ENCODE measurements at places on chromosomes 16 and 17.
A peak's percentile ranks its signal among the peaks of the same experiment; 100 is the strongest.

- DNase-seq: peak; percentile 62
Observed at GRCh38 chr17:82216301-82217119, 3.9 kb upstream of the CCDC57 start.

GRCh38 chr16:66478733-66479511 lies 51.8 kb downstream of the BEAN1 start:
- DNase-seq: peak; percentile 74

- DNase-seq: peak; percentile 65
Observed at GRCh38 chr17:49210158-49211029, at the start of the genes ABI3 and GNGT2. ABI3 (plus strand) TSS chr17:49210707; CDS start chr17:49210725, 18 bp downstream. GNGT2 (minus strand) TSS chr17:49210574; CDS start chr17:49207422, 3,152 bp downstream.

GRCh38 chr16:982145-983043 lies 824 bp downstream of the SOX8 start:
- no peak for DNase-seq

DNA sequence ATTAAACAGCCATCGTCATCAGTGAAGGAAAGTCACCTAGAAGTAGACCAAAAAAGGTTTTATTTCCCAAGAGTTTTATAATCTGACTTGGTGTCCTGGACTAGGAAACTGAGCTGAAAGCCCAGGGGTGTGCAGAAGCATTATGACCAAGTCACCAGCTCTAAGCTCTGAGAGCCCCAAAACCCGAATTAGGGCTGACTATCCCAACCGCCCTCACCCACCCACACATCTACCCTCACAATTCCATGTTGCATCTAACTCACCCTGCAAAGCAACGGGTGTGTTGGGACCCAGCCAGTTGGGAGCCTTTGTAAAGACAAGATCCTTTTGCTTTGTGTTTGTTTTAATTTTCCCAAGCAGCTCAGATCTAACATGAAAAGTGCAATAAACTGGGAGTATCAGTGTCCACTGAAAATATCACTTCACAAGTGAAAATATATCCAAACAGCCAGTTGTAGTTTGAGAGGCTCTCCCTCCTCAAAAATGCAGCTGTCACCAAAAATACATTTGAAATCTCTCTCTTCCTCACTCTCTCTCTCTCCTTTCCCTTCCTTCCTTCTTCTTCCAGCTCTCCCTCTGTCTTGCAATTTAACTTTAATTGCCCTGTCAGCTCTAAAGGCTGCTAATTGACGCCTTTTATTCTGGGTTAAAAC lies 16.2 kb upstream of the NOG start:
- no peak for DNase-seq

DNA sequence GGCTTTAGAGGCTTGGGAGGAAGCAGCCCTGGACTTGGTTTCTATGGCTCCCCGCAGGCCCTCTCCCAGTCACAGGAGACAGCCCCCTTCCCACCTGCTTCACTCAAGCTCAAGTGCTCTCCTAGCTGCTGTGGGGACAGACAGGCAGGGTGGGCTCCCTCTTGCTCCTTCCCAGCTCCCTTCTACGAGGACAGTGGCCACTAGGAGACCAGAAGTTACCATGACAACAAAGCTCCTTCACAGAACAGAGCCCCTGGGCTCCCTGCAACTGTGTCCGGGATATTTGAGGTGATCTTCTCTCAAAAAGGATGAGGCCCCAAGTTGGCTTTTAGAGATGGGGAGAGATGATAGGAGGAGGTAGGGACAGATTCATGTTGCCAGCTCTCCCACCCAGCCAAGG lies 116.3 kb downstream of the AMFR start:
- no peak for DNase-seq

- no peak for DNase-seq
Observed at GRCh38 chr17:8753976-8754440, 4.3 kb downstream of the SPDYE4 start.

- DNase-seq: peak; percentile 68
Observed at GRCh38 chr17:5237541-5238016, 2.9 kb upstream of the SCIMP start.

GRCh38 chr16:2845116-2845515 lies 12.9 kb downstream of the PRSS22 start:
- no peak for DNase-seq

- no peak for DNase-seq
Observed at GRCh38 chr16:66751053-66751302, 431 bp downstream of the DYNC1LI2 start.

GRCh38 chr17:63464691-63465236 lies 12.1 kb upstream of the ACE start:
- DNase-seq: no peak

- DNase-seq: no peak
Observed at GRCh38 chr16:81694494-81695280, 84.4 kb upstream of the PLCG2 start.

- DNase-seq: no peak
Observed at GRCh38 chr16:51156807-51157200, 5.7 kb upstream of the SALL1 start.

DNA sequence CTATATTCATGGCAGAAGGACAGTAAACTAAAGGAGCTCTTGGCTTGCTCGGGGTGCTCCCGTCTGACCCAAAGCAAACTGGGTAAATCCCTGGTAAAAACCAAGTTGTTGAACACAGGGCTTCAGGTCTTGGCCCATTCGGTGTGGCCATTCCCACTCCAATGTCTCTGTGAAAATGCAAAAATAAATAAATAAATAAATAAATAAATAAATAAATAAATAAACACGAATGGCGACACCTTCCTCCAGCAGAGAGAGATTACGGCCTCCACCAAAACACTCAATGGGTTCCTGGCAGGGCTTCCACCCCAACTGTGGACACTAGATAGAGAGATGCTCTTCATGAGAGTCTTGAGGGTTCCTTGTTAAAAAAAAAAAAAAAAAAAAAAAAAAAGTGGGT lies 325.3 kb downstream of the SOX9 start:
- DNase-seq: no peak

- no peak for DNase-seq
Observed at GRCh38 chr16:78500659-78501270, 401.3 kb downstream of the WWOX start.

DNA sequence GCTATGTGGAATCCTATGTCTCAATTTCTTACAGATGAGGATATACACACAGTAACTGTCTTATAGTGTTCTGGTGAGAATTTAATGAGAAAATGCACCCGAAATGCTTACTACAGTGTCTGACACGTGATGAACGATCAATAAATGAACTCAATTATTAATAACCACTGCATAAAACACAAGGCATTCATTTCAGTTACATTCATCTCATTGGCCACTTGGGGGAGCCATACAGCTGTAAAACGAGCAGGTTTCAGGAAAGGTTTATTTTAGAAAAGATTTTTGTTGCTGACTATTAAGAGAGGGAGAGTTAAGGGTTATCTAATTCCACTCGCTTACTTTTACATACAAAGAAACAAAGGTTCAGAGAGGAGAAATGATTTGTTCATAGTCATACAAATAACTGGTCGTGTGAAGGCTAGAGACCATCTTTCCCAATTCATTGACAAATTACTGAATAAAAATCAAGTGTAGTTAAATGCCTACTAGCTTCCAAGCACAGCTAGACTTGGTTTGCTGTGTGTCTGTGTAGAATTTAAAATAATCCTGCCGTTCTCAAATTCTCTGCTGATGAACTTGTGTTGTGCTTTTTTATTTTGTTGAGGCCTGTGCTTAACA lies 160.1 kb downstream of the MAP2K4 start:
- DNase-seq: no peak

DNA sequence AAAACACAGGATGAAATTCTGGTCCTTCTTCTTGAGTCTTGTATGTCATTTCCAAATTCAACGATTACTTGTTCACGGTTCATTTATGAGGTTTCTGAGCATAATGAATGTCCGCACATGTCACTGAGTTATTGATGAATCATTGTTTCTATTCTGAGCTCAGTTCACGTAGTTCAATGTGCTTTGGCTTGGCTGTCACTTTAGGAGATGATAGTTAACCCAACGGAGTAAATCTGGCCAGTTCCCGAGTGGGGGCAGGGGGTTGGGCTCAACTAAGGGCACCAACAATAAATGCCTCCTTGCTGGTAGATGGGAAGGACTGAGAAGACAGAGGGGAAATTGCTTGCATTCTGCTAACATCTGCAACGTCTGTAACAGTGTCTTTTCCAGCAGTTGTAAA lies 239.4 kb upstream of the HSBP1 start:
- no peak for DNase-seq

- DNase-seq: no peak
Observed at GRCh38 chr17:33896263-33896662, 358.8 kb upstream of the CCL2 start.

DNA sequence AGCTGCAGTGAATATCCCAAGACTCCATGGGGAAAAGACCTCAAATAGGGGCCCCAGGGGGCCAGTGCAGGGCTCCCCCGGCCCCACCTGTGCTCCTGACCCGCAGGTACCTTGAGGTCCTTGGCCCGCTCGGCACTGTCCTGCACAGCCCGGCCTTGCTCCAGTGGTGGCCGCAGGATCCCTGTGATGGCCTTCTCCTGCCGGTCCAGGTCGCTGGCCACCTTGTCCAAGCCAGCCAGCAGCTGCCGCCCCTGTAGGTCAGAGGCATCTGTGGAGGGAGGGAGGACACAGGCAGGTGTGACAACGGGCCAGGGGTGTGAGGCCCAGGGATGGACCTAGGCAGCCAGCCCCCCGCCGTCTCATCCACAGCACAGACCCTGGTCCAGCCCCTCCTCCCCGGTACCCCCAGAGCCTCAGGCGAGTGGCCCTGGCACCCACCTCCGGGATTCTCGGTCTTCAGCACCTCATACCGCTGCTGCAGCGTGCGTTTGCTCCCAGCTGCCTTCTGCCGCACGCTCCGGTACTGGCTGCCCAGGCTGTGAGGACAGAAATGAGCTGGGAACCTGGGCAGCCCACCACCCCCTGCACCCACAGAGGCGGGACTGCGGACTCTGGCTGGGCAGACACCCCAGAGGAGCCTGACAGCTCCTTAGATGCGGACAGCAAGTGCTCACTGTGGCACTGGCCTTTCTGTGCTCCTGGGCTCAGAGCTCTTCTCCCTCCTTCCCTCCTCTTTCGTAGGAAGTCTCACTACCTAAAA lies 43.7 kb downstream of the PPL start:
- DNase-seq: no peak

GRCh38 chr17:43661699-43662412 lies at the start of gene MEOX1:
MEOX1 (minus strand) TSS chr17:43661922; CDS start chr17:43661534, 388 bp downstream.
- DNase-seq: no peak

GRCh38 chr17:43169561-43170139 lies 1.4 kb upstream of the NBR1 start:
- DNase-seq: no peak

GRCh38 chr16:23113185-23113584 lies 36.1 kb downstream of the USP31 start:
- DNase-seq: no peak

DNA sequence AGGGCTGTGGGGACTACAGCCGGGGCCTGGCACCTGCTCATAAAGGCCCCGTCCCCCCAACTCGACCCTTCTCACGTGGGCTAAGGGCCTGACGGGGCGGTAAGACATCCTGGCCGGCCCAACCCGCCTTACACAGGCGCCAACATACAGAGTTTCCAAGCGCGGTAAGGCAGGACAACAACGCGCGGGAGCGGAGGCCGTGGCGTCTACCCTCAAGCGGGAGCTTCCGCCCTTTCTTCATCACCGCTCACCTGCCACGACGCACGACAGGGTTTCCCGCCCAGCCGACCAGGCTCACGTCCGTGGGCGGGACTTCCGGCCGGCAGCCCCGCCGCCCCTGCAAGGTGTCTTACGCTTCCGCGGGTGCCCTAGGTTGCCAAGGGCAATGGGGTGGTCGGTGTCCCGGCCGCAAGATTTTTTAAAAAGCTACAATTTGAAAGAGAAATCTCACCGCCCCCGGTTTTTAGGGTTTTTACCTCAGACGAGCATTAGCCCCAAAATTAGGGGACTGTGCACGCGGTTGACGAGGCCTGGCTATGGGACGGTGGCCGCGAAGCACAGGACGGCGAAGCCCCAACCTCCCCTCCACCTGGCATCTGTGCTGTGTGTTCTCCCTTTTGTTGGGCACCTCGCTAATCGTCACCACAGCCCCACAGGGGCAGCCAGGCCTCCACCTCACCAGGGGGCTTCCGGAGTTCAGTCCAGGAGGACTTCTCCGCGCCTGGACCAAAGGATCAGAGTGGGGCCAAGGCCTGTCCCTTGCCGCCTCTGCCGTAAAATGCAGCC lies at the start of gene TERB1:
Gene TERB1 (minus strand): TSS at position 265 of the 786 bp plus-strand sequence. CDS start 4,786 bp downstream, outside the sequence.
- DNase-seq: no peak

- DNase-seq: no peak
Observed at GRCh38 chr17:9203771-9204425, 182.6 kb downstream of the NTN1 start.

GRCh38 chr17:72518753-72519597 lies 398.2 kb downstream of the SOX9 start:
- DNase-seq: no peak

DNA sequence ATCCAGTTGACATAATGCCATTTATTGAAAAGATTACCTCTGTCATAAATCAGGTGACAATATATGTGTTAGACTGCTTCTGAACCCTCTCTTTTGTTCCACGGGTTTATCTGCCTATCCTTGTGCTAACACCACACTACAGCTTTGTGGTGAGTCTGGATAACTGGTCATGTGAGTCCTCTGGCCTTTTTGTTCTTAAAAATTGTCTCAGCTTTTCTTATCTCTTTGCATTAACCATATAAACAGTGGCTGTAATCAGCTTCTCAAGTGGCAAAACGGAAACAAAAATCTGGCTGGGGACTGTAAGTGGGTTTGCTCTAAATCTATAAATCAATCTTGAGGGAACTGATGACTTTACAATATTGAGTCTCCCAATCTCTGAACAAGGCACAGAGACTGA lies 44.6 kb downstream of the STX8 start:
- DNase-seq: no peak

DNA sequence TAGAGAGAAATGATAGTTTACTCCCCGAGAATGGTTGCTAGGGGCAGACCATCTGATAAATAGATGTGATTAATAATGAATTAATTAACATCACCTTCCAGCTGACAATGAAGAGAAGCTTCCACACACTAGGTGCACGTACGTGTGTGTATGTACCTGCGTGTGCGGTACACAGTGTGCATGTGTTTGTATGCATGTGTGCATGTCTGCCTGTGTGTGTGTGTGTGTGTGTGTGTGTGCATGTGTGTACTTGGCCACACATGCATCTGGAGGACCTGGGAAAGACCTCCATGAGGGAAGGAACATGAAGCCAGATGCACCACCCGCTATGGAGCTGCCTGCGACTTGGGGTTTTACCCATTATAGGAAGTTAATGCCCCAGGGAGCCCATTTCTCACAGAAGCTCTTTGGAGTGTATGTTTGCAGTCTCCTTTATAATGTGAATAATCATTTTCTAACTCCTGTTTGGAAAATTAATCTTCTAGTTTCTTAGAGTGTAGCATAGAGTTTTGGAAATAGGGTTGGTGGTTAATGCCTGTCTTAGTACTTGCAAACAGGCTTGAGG lies 229.1 kb downstream of the ENGASE start:
- no peak for DNase-seq

All from CD8-positive, alpha-beta T cell (primary cell).